ENCODE measurements at places on chromosomes 12 and 14.

DNA sequence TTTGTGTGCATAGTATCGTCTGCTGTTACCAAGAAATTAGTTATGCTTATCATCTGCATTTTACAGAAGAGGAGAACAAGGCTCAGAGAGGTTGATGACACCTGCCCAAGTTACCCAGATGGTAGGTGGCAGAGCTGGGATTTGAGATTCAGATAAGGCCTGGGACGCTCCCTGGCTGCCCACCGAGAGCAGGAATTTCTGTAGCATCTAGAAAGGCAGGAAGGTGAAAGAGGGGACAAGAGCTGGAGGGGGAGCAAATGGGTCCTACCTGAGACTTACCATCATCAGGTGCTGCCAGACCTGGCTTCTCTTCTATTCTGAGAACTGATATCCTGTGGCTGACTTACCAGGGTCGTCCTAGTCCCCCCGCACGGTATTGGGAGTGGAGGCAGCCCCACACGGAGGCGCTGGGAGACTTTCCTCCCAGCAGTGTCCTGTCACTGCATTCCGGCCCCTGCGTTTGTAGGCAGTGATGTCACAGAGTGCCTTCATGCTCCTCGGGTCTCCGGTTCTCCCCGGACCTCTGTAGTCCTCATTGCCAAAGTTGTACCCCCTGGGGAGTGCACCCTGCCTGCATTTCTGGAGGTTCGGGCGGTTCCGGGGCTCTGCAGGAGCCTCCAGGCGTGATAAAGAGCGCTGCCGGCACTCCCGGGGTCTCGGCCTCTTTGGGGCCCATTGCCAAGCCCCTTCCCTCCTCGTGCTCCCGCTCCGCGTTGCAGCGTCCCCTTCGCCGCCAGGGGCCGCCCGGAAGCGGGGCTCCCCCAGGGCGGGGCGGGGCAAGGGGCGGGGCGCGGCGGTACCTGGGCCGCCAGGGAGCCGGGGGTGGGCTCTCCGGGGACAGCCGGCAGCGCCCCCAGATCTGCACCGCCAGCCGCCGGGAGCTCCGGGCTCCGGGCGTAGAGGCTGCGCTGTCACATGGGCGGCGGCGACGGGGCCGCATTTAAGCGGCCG is at the start of gene CABP1:
TSS of gene CABP1 (plus strand) at position 856 of the 951 bp plus-strand sequence. CDS start at position 916, 60 bp downstream.
- DNase-seq, result peak; percentile 41

DNA sequence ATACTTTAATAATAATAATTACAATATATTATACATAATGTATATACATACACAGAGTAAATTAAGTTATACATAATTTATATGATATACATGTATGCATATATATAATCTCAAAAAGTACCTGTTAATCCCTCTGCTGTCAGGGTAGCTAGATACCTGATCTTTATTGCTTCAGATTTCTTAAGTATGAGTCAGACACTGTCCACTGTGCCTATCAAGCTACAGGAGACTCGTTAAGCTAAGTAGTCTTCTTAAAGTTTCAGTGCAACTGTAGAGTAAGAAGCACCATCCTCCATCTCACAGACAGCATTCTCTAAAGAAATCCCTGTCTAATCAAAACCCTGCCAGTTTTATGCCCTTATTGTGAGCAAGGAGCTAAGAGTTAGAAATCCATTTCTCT is 428.7 kb downstream of the RERGL start:
- DNase-seq, result no peak

DNA sequence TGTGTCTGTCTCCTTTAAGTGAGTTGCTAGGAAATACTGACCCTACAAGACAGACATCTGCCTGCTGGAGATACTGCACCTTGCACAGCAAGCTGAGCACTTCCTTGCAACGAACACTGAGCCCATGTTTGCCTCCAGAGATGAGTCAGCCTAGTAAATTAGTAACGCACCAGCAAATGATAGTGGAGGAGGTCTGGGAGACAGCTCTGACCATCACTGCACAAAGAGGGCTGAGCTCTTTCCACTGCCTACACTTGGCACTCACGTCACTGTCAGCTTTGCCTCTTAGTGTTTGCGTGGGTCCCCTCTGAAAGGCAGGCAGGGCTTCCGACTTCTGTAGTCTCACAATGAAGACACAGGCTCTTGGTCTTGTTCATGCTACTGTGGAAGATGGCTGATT is 109.0 kb downstream of the APAF1 start:
- no peak for DNase-seq

DNA sequence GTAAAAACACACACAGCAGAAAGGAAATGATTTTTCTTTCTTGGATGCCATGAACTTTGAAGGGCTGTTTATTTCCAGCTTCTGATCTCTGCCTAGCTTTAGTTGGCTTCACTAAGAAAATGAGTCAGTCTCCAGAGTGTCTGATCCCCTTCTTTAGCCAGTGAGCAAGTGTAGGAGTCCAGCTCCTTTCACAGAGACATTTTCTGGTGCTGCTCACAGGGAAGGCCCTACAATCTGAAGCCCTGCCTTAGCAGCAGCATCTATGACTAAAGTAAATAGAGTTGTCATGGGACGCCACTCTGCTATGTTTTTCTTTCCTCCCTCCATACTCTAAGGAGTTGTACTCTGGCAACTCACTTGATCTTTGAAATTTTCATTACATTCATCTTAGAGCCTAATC is 103.5 kb downstream of the RPAP3 start:
- no peak for DNase-seq

DNA sequence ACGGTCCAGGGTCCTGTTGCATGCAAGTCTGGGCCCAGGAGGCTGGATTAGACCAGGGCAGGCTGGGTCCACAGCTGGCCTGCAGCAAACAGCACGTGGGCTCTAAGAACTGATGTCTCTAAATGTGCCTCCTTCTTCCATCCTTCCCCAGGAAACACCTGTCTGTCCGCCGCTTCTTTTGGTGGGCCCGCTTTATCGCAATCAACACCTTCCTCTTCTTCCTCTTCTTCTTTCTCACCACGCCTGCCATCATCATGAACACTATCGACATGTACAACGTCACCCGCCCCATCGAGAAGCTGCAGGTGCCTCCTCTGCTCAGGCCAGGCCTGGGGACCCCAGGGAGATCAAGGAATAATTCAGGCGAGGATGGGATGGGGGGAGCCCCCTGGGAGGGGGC is 28.3 kb downstream of the NGB start:
- no peak for DNase-seq

DNA sequence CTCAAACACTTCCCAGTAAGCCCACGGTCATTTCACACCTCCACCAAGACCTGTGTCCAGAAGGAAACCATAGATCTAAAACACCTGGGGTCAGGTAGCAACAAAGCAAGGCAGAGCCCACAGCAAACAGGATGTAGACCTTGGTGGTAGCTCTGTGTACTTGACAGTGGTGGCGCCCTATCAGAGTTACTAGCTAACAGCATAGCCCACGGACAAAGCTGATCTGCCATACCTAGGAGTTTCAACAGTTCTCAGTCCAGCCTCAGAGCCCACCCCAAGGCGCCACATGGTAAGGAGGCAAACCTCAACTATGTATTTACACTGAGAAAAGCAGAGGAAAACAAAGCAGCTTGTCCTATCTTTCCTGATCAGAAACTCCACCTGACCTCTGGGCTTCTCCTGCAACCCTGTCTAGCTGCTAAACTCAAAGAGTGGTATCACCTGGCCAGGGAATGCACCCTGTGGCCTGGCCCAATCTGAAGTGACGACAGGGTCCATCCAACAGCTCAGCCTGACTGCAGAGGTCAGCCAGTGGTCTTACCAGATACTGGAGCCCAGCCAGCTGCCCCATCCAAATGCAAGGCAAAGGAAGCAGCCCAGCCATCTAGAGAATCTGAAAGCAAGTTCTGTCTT is 46.3 kb downstream of the STON2 start:
- DNase-seq, result no peak

DNA sequence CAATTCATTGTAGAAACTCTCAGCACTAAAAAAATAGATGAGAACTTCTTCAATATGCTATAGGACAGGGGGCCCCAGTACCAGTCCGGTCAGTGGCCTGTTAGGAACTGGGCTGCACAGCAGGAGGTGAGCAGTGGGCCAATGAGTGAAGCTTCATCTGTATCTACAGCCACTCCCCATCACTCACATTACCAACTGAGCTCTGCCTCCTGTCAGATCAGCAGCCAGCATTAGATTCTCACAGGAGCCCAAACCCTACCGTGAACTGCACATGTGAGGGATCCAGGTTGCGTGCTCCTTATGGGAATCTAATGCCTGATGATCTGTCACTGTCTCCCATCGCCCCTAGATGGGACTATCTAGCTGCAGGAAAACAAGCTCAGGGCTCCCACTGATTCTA is 15.7 kb upstream of the ANO2 start:
- no peak for DNase-seq

DNA sequence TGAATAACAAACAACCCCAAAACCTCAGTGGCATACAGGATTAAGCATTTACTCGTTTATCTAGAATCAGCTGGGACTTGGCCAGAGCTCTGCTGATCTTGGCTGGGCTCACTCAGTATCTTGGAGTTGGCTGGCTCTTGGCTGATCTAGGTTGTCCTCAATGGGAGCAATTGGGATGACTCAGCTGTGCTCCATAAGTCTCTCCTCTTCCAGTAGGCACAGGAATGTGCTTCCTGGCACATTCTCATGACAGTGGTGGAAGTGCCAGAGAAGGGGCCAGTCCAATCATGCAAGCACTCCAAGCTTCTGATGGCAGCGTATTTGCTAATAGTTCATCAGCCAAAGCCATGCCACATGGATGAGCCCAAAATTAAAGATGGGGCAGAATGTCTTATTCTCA is 41.7 kb upstream of the ANO4 start:
- no peak for DNase-seq

DNA sequence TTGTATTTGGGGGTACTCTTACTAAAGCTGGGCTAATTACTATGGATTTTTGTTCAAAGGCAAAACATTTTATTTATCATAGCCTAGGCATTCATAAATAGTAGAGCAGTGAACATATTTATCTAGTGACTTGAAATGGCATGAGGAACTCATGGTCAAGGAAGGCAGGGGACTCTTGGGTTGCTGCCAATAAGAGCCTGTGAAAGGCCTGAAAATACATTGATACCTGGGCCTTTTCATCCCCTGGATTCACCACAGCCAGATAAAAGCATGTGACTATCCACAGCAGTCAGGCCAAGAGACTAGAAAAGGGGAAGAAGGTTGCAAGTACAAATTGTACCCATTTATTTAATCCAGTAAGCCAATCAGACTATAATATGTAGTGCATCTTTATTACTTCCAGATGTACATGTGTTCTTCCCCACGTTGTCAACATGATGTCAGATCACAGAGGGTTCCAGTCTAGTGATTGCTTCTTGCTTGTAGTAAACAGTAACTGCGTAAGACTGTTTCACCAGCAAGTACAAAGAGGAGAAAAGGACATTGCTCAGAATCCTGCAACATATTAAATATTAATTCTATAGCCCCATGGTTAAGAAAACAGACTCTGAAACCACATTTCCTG is 409.7 kb downstream of the NOVA1 start:
- no peak for DNase-seq

DNA sequence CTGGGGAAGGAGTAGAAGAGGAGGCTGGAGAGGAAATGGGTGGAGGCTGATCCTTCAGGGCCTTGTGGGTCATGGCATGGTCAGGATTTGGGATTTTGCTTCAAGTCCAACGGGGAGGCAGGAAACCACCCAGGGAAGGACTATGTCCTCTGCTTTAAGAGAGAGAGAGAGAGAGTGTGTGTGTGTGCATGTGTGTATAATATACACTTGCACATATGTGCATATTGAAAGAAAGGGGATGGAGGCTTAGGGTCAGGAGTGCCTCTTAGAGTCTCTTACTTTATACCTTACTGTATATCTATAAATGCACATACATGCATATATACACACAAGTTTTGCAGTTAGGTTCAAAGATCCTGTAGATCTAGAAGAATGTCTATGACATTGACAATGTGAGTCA is 94.8 kb downstream of the RGS6 start:
- no peak for DNase-seq

GRCh38 chr12:32379213-32379612 is 20.1 kb upstream of the FGD4 start:
- no peak for DNase-seq

- DNase-seq, result no peak
Measured at GRCh38 chr14:47543459-47543858, 131.9 kb downstream of the MDGA2 start.

DNA sequence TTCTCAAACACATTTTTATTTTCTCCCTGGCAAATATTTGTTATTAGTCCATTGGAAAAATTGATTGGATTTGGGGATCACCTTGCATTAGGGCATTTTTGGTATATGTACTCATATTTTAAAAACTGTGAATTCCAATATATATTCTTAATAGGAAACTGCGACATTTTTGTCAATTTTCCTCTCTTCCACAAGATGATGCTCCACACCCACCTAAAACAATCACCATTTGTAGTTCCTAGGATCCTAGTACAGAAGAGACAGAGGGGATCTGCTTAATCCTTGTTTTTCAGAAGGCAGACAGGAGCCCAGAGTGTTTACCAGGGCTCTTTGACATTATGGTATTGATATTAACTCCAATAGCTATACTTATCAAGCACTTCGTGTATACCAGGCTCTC is 22.8 kb upstream of the OASL start:
- DNase-seq, result no peak

DNA sequence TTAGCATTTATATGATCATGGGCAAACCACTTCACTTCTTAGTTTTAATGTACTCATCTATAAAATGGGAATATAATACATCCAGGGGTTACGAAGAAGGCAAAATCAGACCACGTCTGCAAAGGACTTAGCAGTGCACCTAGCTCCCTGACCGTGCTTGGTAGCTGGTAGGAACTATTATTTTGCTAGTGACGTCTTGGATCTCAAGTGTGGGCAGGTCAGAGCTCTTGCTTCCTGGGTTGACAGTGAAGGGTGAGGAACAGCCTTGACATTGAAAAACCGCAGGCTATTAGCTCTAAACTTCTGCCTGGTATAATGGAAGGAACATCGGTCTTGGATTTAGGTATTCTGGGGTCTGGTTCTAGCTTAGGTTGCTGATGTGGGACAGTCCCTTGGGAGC is 89.3 kb upstream of the MED13L start:
- no peak for DNase-seq

GRCh38 chr12:51910691-51911090 is 3.4 kb downstream of the ACVRL1 start:
- DNase-seq, result no peak

GRCh38 chr12:47080725-47081502 is 1.2 kb upstream of the AMIGO2 start:
- peak; percentile 60 for DNase-seq
